ENCODE measurements at places on chromosomes 4 and X.

DNA sequence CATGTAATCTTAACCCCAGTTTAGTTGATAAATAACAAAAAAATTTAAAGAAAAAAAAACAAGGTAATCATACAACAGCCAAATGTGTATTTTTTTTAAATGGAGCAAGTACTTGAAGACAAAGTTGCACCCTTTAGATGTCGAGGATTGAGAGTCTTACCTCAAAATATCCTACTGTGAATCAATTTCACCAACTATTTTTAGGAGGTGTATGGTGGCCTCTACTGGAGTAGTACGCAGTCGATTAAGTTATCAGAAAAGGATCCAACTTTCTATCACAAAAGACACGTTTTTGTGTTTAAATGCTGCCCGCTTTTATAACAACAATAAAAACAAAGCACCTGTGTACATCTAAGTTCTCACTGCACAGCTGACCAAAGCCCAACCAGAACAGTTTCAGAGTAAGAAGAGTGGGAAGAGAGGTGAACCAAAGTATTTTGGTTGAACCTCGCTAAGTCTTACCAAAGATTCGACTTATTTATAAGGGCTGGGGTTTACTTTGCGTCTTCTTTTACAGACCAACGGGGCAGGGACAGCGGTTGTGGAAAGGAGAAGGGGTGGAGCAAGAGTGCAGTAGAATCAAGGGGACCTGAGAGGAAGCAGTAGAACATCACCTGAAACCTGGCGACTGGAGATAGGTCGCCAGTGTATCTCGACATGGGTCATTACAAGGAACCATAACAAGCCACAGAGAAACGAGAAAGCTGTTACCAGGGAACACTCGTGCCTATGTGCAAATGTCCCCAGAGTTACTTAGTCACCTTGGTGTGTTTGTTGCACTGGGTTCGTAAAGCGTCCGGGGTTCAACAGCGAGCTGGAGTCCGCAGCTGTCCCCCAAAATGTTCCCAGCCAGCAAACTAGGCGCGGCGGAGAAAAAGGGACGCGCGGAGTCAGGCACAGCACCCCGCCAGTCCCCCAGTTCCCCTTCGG lies 1.1 kb downstream of the RPS6KA6 start:
- peak; percentile 44 for DNase-seq

GRCh38 chr4:140757232-140757630 lies 1.0 kb upstream of the TBC1D9 start:
- DNase-seq = no peak

GRCh38 chrX:148577741-148578140 lies 77.3 kb downstream of the AFF2 start:
- DNase-seq = no peak

DNA sequence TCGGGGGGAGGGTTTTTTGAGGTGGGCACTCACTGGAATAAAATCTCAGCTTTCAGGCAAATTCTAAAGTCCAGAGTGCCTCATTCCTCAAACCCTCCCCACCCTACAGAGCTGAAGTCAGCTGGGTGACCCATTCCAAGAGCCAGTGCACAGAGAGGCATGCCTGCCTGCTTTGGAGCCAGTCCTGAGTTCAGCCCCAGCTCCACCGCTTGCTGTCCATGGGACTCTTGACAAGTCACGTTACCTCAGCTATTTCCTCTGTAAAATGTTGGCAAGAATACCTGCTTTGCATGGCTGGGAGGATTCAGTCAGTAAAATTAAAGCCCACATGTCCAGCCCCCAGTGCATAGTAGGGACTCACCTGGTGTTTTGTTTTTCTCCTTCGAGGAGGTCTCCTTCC lies 125.9 kb upstream of the PJA1 start:
- DNase-seq = no peak

- DNase-seq = no peak
Observed at GRCh38 chrX:15903186-15903681, 48.6 kb upstream of the AP1S2 start.

DNA sequence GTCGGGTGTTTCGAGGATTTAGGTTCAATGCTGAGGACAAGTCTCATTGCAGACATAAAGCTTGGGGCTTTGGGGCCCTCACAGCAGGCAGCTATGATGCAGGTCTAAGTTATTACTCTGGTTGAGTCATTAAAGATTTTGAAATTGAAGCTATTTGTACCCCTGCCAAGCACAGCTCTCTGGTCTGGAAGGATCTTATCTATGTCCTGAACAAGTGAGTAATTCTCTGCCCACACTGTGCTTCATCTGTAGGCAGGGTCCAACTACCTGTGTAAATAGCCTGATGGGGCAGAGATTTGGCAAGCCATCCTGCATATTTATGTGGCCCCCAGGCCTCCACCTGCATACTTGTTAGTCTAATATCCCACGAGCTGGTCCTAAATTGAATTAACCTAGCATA lies 41.4 kb upstream of the MAGEA4 start:
- no peak for DNase-seq

DNA sequence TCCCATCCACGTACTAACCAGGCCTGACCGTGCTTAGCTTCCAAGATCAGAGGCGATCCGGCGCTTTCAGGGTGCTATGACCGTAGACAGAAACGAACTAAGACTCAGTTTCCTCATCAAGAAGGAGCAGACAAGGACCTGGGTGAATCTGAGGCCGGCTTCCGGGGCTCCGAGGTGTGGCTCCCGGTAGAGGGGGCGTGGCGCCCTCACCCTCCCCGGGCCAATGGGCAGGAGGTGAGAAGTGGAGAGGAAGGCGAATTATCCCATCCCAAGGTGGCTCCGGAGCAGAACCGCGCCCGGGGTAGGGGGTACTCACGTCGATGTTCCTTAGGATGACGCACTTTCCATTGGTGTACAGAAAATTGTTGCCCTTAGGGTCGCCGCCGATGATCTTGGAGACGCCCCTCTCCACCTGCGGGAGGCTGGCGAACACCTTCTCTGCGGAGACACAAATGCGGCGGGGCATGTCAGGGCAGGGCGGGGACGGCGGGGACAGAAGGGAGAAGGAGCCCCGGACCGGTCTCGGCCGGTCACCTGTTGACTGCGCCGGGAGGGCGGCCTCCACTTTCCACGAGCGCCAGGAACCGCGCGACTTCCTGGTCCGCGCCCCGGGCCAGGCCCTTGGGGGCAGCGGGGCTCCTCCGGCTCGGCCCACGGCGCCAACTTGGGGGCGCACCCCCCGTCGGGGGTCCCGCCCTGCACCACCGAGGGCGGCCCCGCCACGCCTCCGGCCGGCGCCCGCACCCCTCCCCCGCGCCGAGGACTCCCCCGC lies 616 bp downstream of the WDR1 start:
- no peak for DNase-seq

GRCh38 chrX:32116047-32116446 lies 1044.2 kb upstream of the FTHL17 start:
- DNase-seq = no peak

- DNase-seq = no peak
Observed at GRCh38 chr4:123599061-123599919, 202.7 kb downstream of the SPRY1 start.

DNA sequence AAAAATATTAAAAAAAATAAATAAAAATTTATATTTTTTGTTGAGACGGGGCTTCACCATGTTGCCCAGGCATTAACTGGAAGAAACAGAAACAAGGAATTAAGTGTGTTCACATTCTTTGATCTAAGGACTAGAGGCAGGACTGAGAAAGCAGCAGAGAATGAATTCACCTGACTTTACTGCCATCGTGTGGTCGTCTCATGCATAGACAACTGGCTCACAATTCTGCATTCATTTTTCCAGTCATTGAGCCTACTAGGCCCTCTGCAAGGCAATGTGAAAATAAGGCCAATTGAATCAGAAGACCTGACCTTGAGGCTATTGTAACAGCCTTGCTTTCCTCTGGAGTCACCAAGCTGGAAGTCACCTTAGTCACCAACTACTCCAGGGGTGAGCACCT lies 37.4 kb downstream of the LHFPL1 start:
- DNase-seq = peak; percentile 2

- DNase-seq = no peak
Observed at GRCh38 chrX:125291124-125291523, 28.5 kb upstream of the TEX13C start.

DNA sequence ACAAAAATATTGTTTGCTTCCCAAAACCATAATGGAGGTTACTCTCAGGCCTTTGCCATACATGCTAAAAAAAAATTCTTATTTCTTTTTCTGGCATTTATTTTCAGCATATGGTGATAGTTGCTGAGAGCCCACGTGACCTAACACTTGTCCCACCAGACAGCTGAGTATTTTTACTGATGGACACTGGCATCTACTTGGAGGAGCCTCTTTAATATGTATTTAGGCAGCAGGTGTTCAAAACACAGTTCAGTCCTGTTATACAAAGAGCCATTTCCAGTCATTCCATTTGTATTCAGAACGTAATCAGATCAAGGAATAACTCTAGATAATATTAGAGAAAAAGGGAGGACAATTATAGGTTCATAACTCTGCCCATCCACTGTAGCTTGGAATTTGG lies 95.5 kb downstream of the CXCL13 start:
- DNase-seq = no peak
